Cardiac septum (tissue), 1 donor: ENCODE measurements at places on chromosomes 7 and 10. TPM values are rescaled to one million over a fixed set of nuclear protein-coding genes. Genes with fewer than 3 reads are reported as not detected.
A peak's percentile ranks its signal among the peaks of the same experiment; 100 is the strongest.

The TCAF1 gene
- 46.3 TPM for total RNA-seq

The SPDYE1 gene
- 0.13 TPM for total RNA-seq

The TCERG1L gene
- not detected for total RNA-seq

The ZNF727 gene
- total RNA-seq, result 1.4 TPM

The SAMD8 gene
- 25.7 TPM for total RNA-seq

DNA sequence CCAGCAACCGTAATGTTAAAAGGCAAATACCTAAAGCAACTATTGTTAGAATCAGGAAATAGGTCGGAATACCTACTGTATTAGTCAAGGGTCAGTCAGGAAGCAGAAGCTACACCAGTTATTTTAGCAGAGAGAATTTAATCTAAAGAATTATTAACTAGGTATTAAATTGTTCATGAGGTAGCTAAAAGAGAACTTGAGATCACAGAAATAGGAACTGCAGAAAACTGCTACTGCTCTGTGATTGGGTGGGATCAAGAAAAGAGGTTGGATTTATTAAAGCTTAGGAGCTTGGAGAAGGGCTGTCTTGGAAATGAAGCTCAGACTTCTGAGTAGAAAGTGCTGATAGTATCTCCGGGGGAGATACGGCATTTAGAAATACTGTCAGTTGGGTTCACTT is 20.0 kb upstream of the ZNF438 start:
- no peak for DNase-seq

GRCh38 chr10:65898055-65898454 is 1027.8 kb upstream of the LRRTM3 start:
- no peak for DNase-seq

- no peak for DNase-seq
These were observed 662.9 kb downstream of the CCSER2 start for GRCh38 chr10:84991301-84991700.

DNA sequence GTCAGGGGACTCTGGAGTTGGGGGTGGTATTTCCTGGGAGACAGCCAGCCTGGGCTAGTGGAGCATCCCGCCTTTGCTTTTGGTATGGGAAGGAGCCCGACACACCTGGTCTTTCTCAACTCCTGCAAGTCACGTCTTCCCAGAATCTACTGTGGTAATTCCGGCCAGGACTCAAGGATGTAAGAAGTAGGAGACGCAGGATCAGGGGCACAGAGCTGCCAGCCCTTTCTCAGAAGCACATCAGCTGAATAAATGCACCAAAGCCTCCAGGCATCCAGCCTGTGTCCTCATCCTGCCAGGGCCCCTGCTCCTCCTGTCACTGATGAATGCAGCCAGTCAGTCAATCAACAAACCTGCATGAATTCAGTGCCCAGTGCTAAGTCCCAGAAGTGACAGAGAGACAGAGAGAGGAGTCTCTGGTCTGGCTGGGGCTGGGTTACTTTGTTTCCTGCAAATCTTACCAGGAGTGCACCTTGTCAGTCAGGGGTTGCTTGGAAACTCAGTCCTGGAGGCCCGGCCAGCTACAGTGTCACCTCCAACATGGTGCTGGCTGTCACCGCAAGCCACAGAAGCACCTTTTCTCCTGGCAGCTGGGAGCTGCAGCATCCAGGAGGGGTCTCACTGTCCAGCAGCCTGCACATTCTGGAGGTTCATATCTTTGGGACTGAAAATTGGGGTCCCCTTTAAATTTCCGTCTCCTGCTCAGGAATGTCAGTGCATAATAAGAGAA is 101.8 kb downstream of the PTPRE start:
- peak; percentile 58 for DNase-seq

- DNase-seq, result no peak
These were observed 35.6 kb downstream of the C10orf90 start for GRCh38 chr10:126634911-126635310.
